Left lung (tissue), 14 donors: ENCODE measurements at places on chromosomes 16 and 17.
A peak's percentile ranks its signal among the peaks of the same experiment; 100 is the strongest.

- no peak for DNase-seq
These were observed 69.0 kb downstream of the CNTNAP4 start for GRCh38 chr16:76346210-76346609.

GRCh38 chr17:64459284-64459747 is 10.4 kb downstream of the MILR1 start:
- DNase-seq: no peak

DNA sequence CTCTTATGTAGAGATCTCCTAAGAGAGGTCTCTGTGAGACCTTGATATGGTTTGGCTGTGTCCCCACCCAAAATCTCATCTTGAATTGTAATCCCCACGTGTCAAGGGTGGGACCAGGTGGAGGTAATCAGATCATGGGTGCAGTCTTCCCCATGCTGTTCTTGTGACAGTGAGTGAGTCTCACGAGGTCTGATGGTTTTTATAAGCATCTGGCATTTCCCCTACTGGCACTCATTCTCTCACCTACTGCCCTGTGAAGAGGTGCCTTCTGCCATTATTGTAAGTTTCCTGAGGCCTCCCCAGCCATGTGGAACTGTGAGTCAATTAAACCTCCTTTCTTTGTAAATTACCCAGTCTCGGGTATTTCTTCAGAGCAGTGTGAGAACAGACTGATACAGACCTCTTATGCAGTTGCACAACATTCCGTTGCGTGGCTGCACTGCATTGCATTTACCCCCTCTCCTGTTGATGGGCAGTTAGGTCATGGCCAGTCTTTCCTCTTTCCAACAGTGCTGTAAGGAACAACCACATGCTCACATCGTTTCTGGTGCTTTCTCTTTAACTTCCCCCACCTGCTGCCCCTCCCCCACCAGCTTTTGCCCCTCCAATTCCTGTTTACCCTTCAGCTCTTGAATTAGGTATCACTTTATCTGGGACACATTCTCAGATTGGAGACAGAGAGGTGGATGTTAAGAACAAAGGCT is 43.6 kb upstream of the MED9 start:
- no peak for DNase-seq

- DNase-seq: peak; percentile 23
These were observed 6.7 kb downstream of the TRPV1 start for GRCh38 chr17:3602499-3602898.

- DNase-seq: no peak
These were observed 1.7 kb downstream of the MLST8 start for GRCh38 chr16:2206780-2207433.

- peak; percentile 53 for DNase-seq
These were observed 547 bp downstream of the PLCD3 start for GRCh38 chr17:45131616-45132319.

DNA sequence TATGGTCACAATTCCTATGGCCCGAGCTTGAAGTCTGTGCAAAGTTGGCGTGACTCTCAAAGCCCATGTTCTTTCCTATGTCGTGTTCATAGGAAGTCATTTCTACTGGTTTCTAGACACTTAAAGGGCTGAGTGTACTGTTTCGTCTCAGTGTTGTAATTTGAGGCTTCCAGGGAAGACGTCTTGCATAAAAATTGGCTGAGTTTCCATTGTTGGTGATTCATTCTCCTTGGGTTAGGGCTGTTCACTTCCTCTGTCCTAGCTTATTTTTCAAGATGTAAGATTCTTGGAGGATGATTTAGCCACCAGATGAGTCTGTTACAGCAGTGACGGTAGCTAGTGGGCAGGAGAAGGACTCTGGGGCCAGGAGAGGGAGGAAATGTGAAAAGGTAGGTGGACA is 43.1 kb downstream of the PIK3R5 start:
- no peak for DNase-seq

DNA sequence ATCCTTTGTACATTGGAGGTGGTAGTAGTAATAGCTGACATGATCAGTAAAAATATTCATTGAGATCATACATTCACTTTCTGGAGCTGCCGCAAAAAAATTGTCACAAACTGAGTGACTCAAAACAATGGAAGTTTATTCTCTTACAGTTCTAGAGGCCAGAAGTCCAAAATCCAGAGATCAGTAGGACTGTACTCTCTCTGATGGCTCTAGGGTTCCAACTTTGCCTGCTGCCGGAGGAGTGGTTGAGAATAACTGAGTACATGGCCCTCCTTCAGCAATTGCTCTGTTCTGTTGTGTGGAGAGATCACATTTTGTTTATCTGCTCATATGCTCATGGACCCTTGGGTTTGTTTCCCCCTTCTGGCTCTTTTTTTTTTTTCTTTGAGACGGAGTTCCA is 23.5 kb downstream of the ABAT start:
- DNase-seq: no peak

GRCh38 chr16:56625140-56625942 is at the start of gene MT1E:
Gene MT1E (plus strand): TSS chr16:56625781. CDS start chr16:56625852, 71 bp downstream.
- DNase-seq: no peak

DNA sequence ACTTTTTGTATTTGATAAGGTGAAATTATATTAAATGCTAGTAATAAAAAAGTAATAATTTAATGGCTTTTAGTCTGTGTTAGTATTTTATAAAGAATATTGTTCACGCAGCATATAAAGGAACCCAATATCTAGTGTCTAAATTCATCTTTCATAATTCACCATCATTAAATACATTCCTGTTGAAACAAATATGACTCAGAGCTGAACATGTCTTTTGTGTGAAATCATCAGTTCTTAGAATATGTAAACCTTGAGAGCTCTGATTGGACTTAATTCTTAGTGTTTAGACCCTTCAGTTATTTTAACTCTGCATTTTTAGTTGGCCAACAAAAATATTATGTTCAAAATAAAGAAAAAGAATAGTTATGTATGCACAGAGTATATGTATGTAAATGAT is 71.8 kb downstream of the ABHD15 start:
- DNase-seq: no peak

GRCh38 chr17:60610473-60610872 is 10.5 kb downstream of the PPM1D start:
- no peak for DNase-seq

DNA sequence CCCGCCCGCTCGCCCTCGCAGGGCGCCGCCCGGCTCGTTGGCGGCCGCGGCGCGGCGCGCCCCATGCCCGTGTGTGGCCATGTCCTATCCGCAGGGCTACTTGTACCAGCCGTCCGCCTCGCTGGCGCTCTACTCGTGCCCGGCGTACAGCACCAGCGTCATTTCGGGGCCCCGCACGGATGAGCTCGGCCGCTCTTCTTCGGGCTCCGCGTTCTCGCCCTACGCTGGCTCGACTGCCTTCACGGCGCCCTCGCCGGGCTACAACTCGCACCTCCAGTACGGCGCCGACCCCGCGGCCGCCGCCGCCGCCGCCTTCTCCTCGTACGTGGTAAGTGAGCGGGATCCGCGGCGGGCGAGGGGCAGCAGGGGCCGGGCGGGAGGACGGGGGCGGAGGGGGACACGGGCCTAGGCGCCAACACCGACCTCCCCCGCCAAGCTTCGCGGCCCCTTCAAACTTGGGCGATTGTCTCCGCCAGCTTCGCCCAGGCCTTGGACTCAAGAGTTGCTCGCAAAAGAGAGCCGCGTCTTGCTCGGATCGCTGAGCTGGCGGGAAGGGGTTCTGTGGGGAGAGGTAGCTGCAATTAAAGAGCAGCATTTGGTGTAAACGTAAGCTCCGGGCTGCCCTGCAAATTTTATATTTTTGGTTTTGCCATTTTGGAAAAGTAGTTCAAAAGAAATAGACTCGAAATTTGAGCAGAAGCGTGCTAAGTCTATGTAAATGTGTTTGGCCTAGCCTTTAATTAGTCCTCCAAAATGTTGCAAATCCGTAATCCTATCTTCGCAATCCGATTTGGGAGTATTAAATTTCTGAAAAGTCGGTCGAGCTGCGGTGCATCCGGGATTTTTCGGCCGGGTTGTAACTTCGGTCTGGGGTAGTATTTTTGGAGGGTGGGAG is 702 bp downstream of the IRX5 start:
- no peak for DNase-seq

- DNase-seq: no peak
These were observed 1736.4 kb downstream of the TP53TG3F start for GRCh38 chr16:35195864-35196216.

GRCh38 chr17:43608313-43608712 is 53.4 kb downstream of the MEOX1 start:
- no peak for DNase-seq
